Right renal pelvis (tissue), 4 donors: ENCODE measurements at places on chromosomes 1 and 21.

- DNase-seq = no peak
Measured at GRCh38 chr1:31529999-31530684, 46.2 kb upstream of the TINAGL1 start.

DNA sequence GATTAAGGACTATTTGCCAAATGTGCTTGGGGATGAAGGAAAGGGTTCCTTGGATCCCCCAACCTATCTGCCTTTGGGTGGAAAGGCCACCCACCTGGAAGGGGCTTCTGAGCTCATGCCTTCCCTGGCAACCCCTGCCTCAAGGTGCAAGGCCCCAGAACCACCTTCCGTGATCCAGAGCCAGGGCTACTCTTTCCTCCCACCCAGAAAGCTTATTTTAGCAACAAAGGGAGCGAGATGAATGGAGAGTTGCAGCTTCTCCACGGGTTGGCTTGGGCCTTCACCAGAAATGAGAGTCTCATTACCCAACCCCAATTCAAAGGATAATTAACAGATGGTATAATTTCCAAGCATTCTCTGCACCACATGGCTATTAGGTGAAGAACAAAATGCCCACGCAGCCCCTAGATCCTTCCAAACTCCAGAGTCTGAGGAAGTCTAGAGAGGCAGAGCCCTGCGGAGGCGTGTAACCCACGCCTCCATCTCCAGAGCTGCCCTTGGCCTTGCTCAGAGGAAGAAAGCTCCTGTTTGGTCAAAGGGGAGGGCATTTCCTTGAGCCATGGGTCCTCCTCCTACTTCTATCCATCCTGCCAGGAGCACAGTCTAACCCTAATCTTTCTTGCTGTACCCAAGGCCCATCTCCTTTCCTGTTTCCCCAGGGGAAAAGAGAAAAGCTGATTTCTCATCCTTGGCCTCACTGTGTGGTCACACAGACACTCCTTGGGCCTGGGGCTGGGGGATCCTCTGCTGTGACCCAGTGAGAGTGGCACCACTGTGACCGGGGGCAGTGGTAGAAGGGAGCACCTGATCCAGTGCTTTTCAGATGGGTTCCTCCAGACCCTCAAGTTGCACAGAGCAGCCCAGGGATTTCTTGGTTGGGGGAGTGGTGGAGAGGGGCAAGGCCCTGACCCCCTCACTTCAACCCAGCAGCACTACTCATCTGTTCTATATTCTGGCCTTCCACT, 1.7 kb upstream of the CELSR2 start:
- no peak for DNase-seq

DNA sequence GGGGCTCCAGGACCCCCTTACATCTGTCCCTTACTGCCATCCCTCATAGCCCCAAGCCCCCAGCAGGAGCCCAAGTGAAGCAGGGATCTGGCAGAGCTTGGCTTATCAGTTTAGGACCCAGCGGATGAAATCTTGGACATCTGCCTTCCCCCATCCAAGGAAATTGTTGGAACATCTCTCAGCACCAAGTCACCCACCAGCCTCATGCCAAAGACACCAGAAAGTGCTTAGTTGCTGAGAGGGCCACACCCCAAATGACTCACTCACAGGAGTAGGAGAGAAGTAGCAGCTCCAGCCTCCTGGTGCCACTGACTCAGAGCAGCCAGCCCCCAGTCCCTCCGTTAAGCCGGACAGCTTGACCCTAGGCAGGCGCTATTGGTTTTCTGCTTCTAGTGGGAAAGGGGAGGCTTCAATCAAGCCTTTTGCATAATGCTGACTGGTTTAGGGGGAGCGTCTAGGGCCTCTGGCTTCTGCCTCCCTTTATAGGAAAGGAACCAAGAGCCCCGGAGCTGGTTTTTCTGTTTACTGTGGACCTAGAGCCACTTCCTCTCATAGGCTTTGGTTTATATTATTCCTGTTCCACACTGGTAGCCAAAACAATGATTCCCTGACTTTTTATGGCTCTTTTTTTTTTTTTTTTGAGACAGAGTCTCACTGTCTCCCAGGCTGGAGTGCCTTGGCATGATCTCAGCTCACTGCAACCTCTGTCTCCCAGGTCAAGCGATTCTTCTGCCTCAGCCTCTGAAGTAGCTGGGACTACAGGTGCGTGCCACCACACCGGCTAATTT, 114.2 kb upstream of the IPO9 start:
- no peak for DNase-seq

DNA sequence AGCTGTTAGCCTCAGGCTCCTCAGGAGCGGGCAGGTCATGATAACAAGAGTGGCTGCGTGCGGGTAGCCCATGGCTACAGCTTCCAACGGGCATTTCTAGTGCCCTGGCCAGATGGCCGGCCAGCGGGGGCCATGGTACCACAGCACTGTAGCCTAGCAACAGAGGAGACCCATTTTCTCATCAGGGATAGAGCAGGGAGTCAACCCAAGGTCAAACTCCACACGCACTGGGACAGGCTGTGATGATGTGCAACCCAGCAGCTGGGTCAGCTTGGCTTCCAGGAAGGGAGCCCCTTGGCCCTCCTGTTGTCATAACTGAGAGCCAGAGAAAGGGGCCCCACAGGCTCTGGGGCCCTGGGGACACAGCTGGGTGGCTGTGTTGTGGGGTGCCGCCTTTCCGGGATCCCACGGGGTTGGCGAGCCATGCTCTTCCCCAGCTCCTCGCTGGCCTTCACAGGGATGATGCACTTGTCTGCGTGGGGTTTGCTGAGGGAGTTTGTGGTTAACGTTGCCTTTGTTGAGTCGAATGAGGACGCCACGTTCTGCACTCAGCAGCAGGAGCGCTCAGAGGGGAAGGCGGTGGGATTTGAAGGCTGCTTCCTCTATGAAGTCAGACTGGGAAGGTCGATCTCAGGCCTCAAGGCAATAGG, 46.3 kb downstream of the COL18A1 start:
- no peak for DNase-seq

GRCh38 chr1:197519741-197520334, 251.8 kb downstream of the CRB1 start:
- no peak for DNase-seq

GRCh38 chr1:192581131-192581927, 5.8 kb downstream of the RGS1 start:
- no peak for DNase-seq

- no peak for DNase-seq
Measured at GRCh38 chr1:30609999-30610345, 113.4 kb downstream of the MATN1 start.

- DNase-seq = no peak
Measured at GRCh38 chr1:210445931-210446330, 117.2 kb downstream of the HHAT start.

DNA sequence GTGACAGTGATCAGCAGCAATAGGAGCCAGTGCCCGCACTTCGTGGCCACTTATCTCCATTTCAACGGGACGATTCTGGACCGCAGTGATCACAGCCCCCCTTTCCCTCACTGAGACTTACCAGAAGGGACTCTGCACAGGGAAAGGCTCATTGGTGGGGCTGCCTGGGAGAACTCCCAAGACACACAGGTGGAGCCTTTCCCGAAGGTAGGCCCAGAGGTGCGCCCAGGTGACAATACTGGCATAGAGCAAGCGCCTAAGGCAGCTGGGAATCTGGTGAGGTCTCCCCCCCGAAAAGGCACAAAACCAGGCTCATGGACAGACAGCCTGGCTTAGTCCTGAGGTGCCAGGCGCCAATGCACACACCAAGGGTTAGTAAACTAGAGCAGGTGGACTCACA, 318.9 kb downstream of the AJAP1 start:
- DNase-seq = no peak

DNA sequence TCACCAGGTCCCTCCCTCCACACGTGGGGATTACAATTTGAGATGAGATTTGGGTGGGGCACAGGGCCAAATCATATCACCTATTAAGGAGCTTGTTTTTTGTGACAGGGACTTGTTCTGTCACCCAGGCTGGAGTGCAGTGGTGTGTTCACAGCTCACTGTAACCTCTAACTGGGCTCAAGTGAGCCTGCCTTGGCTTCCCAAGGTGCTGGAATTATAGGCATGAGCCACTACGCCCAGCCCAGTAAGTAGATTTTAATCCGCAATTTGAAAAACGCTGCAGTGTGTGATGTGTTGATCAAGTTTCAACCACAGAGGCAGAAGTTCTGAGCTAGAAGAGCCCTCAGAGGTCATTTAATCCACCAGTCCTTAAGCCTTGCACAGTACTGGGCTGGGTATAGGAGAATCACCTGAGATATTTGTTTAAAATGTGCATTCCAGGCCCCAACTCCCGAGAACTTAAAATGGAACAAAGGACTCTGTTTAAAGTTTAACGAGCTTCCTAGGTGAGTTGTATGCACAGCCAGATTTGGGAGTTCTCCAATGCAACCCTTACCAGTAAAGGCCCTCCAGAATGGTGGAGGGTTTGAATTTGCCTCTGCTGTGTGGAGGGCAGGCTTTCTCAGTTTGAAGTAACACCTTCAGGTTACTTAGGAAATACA, 13.4 kb downstream of the RPL11 start:
- DNase-seq = no peak

DNA sequence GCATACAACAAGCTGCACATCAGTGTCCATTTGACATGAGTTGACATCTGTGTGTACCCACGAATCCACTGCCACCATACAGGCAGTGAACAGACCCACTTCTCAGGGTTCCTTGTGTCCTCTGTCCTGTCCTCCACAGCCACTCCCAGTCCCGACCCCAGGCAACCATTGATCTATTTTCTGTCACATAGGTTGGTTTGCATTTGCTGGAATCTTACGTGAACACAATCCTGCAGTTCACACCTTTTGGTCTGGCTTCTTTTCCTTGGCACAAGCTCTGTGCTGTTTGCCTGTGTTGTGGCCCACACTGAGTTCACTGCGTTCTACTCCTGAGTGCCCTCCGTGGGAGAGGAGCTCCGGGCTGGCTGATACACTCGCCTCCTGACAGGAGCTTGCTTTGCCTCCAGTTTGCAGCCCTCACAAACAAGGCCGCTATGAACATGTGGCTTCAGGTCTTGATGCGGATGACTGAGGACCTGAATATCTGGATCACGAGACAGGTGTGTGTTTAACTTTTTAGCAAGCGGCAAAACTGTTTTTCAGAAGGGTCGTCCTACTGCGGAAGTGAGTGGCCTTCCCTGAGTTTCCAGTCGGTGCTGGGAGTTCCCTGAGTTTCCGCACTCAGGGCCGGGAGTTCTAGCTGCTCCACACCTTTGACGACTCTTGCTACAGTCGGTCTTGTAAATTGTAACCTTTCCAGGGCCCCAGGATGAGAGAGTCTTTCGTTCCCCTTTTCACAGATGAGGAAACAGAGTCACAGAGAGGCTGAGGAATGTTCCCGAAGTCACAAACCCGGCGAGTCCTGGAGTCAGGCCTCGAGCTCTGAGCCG, 13.0 kb upstream of the COL18A1 start:
- no peak for DNase-seq

GRCh38 chr1:37865348-37866120, 6.1 kb upstream of the MTF1 start:
- no peak for DNase-seq

- DNase-seq = no peak
Measured at GRCh38 chr1:160740133-160740688, 1.2 kb downstream of the SLAMF7 start.

GRCh38 chr1:45326627-45327623, at the start of gene HPDL:
Gene HPDL (plus strand): TSS chr1:45326895. CDS start chr1:45327149, 254 bp downstream.
- peak; percentile 76 for DNase-seq
